ENCODE measurements at places on chromosomes 6 and 20. TPM values are rescaled to one million over a fixed set of nuclear protein-coding genes. Genes with fewer than 3 reads are reported as not detected.
A peak's percentile ranks its signal among the peaks of the same experiment; 100 is the strongest.

The PPP1R16B gene
- total RNA-seq: 114 TPM

- H3K4me3 ChIP-seq: no peak overlapping the region
- no peak overlapping the region for H3K27ac ChIP-seq
- no peaks in the 10 kb centered on the region for H3K36me3 ChIP-seq
Observed at GRCh38 chr6:163897030-163897429, 482.5 kb downstream of the QKI start.

DNA sequence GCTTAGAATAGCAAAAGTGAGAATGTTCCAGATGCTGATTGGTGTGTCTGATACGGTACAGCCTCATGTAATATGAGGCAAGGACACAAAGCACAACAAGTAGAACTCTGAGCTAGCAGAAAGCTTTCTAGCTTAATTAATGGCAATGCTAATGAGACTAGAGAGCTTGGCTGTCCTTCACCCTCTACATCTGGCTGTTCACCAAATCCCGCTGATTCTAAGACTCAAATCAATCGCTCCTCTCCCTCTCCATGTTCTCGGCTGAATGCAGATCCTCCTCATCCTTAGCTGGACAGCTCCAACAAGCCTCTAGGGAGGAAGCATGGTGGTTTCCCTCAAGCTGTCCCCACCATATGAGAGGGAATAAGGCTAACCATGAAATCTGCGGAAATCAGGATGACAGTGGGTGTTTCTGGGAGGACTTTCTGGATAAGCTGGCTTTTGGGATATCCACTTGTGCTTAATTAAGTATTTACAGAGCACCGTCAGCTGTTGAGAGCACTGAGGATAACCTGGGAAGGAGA lies 128.9 kb downstream of the FOXC1 start:
- H3K4me1 ChIP-seq: no peaks in the 10 kb centered on the region
- DNase-seq: no peak
- peaks cover 3% of the 10 kb centered on the region for H3K36me3 ChIP-seq
- no peaks in the 10 kb centered on the region for H3K27me3 ChIP-seq
- H3K27ac ChIP-seq: no peak overlapping the region

- no peak overlapping the region for H3K4me3 ChIP-seq
- H3K27ac ChIP-seq: no peak overlapping the region
- no peak for DNase-seq
Observed at GRCh38 chr6:168197636-168198301, 118.8 kb upstream of the FRMD1 start.

DNA sequence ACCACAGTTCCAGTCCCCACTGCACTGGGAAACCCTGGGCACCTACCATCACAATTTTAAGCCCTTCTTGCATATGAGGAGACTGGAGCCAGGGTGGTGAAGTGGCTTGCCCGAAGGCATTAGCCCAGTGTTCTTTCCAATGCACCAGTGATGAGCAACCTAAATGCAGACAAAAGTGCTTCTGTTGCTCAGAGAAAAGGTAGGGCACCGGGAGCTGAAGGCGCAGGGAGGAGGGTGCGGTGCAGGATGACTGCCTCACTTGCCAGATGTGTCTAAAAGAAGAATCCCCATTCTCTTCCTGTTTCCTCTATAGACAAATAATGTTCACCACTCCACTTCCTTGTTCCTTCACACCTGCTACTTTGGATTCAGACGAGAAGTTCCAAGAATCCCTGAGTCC lies 86.5 kb downstream of the QRSL1 start:
- H3K27me3 ChIP-seq: peaks cover 8% of the 10 kb centered on the region
- no peaks in the 10 kb centered on the region for H3K36me3 ChIP-seq
- no peak overlapping the region for H3K4me3 ChIP-seq
- no peaks in the 10 kb centered on the region for H3K4me1 ChIP-seq
- no peak for DNase-seq
- H3K27ac ChIP-seq: no peak overlapping the region

The LAMA2 gene
- total RNA-seq: 0.48 TPM

GRCh38 chr6:166460473-166461437 lies 78.0 kb upstream of the MPC1 start:
- no peak overlapping the region for H3K4me3 ChIP-seq
- H3K36me3 ChIP-seq: peaks cover 5% of the 10 kb centered on the region
- no peaks in the 10 kb centered on the region for H3K27me3 ChIP-seq
- DNase-seq: no peak

DNA sequence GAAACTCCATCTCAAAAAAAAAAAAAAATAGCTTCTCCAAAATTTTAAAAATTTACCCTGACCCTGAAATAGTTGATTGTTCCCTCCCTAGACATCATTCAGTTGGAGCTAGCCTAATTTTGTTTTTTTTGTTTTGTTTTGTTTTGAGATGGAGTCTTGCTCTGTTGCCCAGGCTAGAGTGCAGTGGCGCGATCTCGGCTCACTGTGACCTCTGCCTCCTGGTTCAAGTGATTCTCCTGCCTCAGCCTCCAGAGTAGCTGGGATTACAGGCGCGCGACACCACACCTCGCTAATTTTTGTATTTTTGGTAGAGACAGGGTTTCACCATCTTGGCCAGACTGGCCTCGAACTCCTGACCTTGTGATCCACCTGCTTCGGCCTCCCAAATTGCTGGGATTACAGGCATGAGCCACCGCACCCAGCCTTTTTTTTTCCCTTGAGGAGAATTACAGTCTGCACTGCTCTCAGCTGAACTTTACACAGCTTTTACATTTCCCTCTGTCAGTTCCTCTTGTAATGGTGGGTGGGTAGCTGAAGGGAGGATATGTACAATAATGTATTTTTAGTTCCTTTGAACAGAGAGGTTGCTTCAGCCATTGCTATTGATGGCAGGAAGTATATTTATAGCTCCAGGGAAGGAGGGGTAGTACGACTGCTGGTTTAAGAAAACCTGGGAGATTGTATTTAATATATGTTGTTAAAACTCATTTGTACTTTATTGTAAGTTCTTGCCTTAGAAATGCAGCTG lies 27.7 kb downstream of the PTPRA start:
- no peak overlapping the region for H3K4me3 ChIP-seq
- H3K4me1 ChIP-seq: peaks cover 27% of the 10 kb centered on the region
- H3K36me3 ChIP-seq: peaks cover 3% of the 10 kb centered on the region
- no peaks in the 10 kb centered on the region for H3K27me3 ChIP-seq

- no peak overlapping the region for H3K4me3 ChIP-seq
- no peaks in the 10 kb centered on the region for H3K4me1 ChIP-seq
- no peaks in the 10 kb centered on the region for H3K36me3 ChIP-seq
- H3K27ac ChIP-seq: no peak overlapping the region
- peaks cover 2% of the 10 kb centered on the region for H3K27me3 ChIP-seq
Observed at GRCh38 chr6:46773201-46773855, 19.9 kb upstream of the MEP1A start.

DNA sequence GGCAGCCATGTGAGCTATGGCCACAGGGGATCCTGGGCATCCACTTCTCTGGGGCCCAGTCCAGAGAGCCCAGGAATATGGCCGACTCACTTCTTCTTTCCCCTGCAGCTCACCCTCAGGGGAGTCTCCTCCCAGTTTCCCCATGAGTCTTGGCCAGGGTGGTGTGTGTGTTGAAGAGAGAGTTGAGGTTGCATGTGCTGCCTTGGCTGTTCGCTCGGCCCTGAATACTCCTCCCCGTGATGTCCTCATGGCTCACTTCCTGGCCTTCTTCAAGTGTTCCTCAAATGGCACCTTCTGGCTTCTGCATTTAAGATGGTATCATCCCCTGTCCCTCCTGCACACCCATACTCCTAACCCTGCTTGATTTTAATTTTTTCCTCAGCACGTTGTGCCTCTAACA lies 3.2 kb upstream of the TREML1 start:
- DNase-seq: no peak
- no peaks in the 10 kb centered on the region for H3K36me3 ChIP-seq
- H3K27ac ChIP-seq: no peak overlapping the region

The BHLHE23 gene
- not detected for total RNA-seq

The ECT2L gene
- not detected for total RNA-seq

- no peak for DNase-seq
- no peak overlapping the region for H3K4me3 ChIP-seq
- no peak overlapping the region for H3K27ac ChIP-seq
- H3K36me3 ChIP-seq: no peaks in the 10 kb centered on the region
- H3K27me3 ChIP-seq: no peaks in the 10 kb centered on the region
Observed at GRCh38 chr20:12311094-12311865, 393.6 kb downstream of the BTBD3 start.

GRCh38 chr20:40948465-40949267 lies 80.0 kb upstream of the TOP1 start:
- H3K27ac ChIP-seq: no peak overlapping the region
- H3K27me3 ChIP-seq: peaks cover 14% of the 10 kb centered on the region
- no peak for DNase-seq
- H3K36me3 ChIP-seq: no peaks in the 10 kb centered on the region
- H3K4me3 ChIP-seq: no peak overlapping the region
- no peaks in the 10 kb centered on the region for H3K4me1 ChIP-seq

DNA sequence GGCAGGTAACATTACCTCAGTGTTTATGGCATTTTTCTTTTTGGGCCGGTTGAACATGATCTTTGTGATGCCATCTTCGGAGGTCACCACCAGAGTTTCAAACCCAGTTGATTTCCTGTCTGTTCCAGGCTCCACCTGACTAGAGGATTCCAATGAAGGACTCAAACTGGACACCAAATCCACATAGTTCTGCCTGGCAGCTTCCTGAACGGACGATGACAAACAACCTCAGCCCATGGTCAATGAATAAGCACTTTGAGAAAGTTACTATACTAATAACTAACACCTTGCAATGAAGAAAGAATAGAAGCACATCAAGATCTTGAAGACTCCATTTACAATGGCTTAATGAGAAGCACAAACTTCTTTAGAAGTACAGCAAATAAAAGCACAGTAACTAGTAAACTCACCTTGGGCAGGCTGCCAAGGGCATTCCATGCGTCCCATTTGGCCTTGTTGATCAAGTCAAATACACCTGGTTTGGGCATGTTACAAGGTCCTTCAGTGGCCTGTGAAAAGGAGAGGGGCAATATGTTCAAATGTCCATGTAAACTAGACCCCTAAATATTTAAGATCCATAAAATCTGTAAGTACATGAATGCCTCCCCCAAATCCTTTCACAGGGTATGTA lies 4.9 kb downstream of the ECI2 start:
- H3K4me3 ChIP-seq: no peak overlapping the region
- no peak for DNase-seq
- H3K4me1 ChIP-seq: peaks cover 18% of the 10 kb centered on the region
- no peak overlapping the region for H3K27ac ChIP-seq
- no peaks in the 10 kb centered on the region for H3K27me3 ChIP-seq

- H3K27me3 ChIP-seq: peaks cover 5% of the 10 kb centered on the region
- no peaks in the 10 kb centered on the region for H3K36me3 ChIP-seq
- DNase-seq: peak; percentile 34
- H3K4me3 ChIP-seq: no peak overlapping the region
- H3K27ac ChIP-seq: no peak overlapping the region
Observed at GRCh38 chr6:21263531-21264287, 329.8 kb upstream of the SOX4 start.

The PCMT1 gene
- total RNA-seq: 92.6 TPM

DNA sequence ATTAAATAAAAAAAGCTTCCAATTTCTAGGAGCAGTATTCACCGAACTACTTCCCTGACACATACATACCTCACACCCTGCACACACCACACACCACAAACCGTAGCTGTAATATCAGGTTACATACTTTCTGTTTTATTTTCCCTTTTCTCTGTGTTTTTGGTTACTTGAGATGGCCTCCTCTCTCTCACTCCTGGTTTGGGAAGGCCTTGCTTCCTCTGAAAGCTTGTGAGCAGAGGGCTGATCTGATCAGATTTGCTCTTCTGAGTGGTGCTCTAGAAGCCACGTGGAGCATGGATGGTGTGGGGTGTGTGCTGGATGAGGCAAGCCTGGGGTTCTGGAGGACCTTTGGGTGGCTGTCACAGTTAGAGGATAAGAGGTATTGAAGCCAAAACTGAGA lies 20.9 kb downstream of the UTRN start:
- peak; percentile 49 for DNase-seq
- H3K27ac ChIP-seq: peak overlapping the region; percentile 25
- peak overlapping the region; percentile 4 for H3K4me3 ChIP-seq
- H3K27me3 ChIP-seq: no peaks in the 10 kb centered on the region
- H3K36me3 ChIP-seq: no peaks in the 10 kb centered on the region

DNA sequence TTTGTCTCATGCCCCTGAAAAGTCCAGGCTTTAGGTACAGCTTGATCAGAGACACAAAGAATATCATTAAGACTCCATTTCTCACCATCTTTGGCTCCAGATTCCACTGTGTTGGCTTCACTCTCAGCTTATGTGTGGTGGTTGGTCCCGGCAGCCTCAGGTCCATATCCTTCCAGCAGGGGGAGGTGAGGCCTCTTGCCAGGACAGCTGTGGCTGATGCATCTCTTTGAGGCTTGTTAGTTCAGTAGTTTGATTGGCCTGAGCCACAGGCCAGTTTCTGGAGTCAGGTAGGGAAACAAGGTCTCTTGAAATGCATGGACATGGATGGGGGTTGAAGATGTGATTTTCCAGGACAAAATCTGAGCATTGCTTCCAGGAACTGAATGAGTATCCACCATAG lies 62.4 kb downstream of the JAG1 start:
- H3K27ac ChIP-seq: no peak overlapping the region
- no peak overlapping the region for H3K4me3 ChIP-seq
- peak; percentile 25 for DNase-seq
- H3K27me3 ChIP-seq: no peaks in the 10 kb centered on the region
- H3K4me1 ChIP-seq: no peaks in the 10 kb centered on the region

The BFSP1 gene
- total RNA-seq: 0.36 TPM

GRCh38 chr6:84525907-84526306 lies 238.5 kb downstream of the TBX18 start:
- H3K4me3 ChIP-seq: no peak overlapping the region
- no peaks in the 10 kb centered on the region for H3K27me3 ChIP-seq
- H3K4me1 ChIP-seq: no peaks in the 10 kb centered on the region
- no peak for DNase-seq

- H3K27ac ChIP-seq: peak overlapping the region; percentile 63
- DNase-seq: no peak
- H3K4me1 ChIP-seq: peaks cover 66% of the 10 kb centered on the region
- no peaks in the 10 kb centered on the region for H3K36me3 ChIP-seq
- no peaks in the 10 kb centered on the region for H3K27me3 ChIP-seq
- peak overlapping the region; percentile 36 for H3K4me3 ChIP-seq
Observed at GRCh38 chr6:136761227-136761922, 30.9 kb downstream of the MAP3K5 start.

The SIM1 gene
- not detected for total RNA-seq

The VSX1 gene
- not detected for total RNA-seq

DNA sequence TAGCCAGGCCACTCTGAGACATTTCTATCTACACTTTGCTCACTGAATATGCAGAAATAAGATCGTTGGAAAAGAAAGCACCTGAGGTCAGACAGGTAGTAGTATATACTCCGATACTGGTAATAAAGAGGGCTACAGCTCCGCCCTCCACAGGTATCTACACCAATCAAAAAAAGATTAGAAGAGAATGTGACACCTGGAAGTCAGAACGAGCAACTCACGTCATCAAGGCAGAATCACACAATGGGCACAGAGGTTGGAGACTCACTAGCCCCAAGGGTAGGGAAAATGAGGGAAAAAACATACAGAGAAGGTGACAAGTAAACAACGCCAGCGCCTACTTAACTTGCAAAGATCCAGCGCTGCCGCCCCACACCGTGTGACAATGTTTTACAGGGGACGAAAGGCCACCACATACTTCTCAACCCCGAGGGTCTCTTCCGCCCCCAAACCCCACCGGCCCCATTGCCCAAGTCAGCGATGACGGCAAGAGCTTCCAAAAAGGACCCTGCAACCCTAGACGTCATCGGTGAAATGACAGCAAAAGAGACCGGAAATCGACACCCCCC lies 653 bp downstream of the LMBRD1 start:
- peak overlapping the region; percentile 87 for H3K4me3 ChIP-seq
- peak overlapping the region; percentile 89 for H3K27ac ChIP-seq
- H3K36me3 ChIP-seq: peaks cover 5% of the 10 kb centered on the region
- DNase-seq: peak; percentile 54

GRCh38 chr6:157024745-157025144 lies 247.6 kb downstream of the ARID1B start:
- peaks cover 28% of the 10 kb centered on the region for H3K4me1 ChIP-seq
- no peaks in the 10 kb centered on the region for H3K27me3 ChIP-seq
- no peaks in the 10 kb centered on the region for H3K36me3 ChIP-seq

GRCh38 chr6:161804838-161805237 lies 531.0 kb upstream of the AGPAT4 start:
- no peak overlapping the region for H3K27ac ChIP-seq
- DNase-seq: no peak
- H3K4me3 ChIP-seq: no peak overlapping the region

Data from activated CD4-positive, alpha-beta memory T cell treated with anti-CD3 and anti-CD28 coated beads for 36 hours (primary cell).